ENCODE measurements at places on chromosomes 7 and 10.

GRCh38 chr10:26737730-26738129 is 40.2 kb downstream of the PDSS1 start:
- DNase-seq: no peak

GRCh38 chr10:124319926-124320391 is 98.8 kb downstream of the OAT start:
- DNase-seq: no peak

DNA sequence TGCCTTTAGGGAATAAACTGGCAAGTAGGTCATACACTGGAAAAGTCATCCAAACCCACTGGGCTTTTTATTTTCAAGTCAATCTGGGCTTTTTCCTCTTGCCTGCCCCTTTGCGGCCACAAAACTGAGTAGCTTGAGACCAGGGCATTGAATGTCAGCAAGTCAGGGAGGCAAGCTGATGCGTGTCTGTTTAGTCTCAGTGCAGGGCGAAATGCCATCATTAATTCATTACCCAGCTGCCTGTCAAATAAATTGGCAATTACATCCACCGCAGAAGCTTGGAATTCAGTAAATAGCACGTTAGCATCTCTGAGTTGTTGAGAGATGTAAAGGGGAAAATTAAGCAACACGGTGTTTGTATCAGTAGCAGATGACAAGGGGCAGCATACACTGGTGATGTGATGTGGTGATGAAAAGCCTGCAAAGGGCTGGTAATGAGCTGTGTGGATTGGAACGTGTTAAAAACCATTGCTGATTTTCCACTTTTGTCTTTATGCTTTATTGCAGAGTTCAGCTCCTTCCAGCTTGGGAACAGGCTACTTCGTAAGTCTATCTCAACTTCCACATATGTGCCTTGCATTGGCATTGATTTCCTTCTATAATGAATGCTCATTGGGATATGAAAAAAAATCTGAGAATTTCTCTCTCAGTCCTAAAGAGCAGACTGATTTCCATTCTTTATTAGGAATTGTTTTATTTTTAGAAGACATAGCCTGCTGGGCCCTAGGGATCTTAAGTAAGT is 535.9 kb downstream of the AUTS2 start:
- no peak for DNase-seq

- DNase-seq: no peak
Measured at GRCh38 chr10:19195698-19196097, 147.1 kb downstream of the MALRD1 start.

DNA sequence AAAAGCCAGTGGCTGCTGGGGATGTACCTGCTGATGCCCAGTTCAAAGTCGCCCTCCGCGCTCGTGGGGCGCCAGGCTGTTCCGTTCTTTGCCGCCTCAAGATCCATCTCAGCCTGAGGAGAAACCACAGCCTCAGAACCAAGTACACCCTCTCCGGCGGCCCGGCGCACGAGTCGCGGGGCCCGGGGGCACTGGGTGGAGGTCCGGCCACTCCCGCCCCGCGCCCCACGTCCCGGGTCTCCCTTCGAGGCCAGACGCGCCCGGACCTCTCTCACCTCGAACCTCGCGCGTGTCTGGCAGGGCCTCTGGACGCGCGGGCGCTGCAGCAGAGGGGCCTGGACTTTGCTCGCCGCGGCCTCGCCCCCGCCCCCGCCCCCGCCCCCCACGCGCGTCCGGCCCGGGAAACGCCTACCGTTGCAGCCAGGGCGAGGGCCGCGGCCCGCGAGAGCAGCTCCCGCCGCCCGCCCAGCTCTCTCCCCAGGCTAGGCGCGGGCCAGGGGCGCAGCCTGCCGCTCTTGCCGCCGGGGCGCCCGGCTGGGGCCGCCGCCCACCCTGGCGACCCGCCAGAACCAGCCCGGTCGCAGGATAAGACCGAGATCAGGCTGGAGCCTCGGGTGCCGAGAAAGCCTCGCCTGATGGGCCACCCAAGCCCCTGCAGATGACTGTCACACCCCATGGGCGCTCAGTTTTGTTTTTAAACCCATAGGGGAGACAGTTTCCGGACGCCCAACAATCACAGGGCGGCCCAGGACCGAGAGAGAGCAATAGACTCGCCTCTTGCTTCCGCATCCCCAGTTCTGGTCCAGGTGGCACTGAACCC is at the start of gene ABCB4:
Gene ABCB4, minus strand, starts transcription at position 322 of the 820 bp plus-strand sequence. Its CDS starts 215 bp downstream, at position 107.
- no peak for DNase-seq

DNA sequence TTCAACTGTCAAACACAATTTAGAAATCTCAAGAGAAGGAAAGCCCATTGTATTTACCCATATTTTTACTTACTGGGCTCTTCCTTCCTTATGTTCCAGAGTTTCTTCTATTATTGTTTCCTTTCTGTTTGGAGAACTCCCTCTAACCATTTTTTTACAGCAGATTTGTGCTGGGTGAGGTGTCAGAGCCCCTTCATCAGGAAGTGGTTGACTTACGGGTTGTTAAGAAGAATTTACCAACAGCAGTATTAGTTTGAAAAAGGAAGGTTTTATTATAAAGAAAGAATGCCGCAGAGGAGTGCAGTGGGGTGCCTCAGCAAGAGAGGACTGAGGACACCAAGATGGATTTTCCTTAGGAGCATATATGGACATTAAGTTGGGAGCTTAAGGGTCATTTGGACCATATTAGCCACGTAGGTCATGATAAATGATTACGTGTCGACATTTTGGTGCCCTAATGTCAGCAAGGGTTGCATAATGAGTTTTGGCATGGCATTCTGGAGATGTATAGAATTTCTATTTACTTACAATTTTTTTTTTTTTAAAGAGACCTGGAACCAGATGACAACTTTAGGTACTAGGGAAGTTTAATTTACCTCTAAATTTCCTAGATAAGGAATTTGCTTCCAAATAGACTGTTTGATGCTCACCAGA is 6.3 kb upstream of the TBATA start:
- DNase-seq: no peak

DNA sequence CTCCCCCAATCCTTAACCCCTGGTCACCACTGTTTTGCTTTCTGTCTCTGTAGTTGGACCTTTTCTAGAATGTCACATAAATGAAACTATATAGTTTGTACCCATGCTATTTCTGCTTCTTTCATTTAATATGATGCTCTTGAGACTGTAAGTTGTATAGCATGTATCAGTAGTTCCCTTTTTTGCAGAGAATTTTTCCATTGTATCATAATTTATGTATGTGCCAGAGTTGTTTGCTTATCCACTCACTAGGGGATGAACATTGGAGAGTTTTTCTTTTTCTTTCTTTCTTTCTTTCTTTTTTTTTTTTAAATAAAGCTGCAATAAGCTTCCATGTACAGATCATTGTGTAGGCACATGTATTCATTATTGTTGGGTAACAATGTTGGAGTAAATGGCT is 544.8 kb downstream of the CNTNAP2 start:
- no peak for DNase-seq

DNA sequence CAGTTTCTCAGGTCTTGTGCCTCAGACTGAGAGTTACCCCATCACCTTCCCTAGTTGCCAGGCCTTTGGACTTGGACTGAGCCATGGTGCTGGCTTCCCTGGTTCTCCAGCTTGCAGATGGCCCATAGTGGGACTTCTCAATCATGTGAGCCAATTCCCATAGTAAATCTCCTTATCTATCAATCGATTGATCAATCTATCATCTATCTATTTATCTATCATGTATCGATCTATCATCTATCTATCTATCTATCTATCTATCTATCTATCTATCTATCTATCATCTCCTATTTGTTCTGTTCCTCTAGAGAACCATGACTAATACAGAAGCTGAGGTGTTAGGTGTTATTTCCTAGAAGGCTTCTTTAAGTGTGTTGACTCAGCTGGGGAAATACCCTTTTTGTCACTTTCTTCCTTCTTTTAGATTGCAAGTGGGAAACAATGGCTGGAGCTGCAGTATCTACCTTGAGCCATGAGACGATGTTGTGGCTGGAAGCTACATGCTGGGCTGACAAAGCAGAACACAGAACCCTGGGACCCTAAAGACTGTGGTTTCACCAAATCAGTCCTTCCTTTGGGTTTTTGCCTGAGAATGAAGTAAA is 234.7 kb upstream of the GLI3 start:
- DNase-seq: no peak

GRCh38 chr7:33044401-33044718 is 18.2 kb downstream of the NT5C3A start:
- DNase-seq: no peak

DNA sequence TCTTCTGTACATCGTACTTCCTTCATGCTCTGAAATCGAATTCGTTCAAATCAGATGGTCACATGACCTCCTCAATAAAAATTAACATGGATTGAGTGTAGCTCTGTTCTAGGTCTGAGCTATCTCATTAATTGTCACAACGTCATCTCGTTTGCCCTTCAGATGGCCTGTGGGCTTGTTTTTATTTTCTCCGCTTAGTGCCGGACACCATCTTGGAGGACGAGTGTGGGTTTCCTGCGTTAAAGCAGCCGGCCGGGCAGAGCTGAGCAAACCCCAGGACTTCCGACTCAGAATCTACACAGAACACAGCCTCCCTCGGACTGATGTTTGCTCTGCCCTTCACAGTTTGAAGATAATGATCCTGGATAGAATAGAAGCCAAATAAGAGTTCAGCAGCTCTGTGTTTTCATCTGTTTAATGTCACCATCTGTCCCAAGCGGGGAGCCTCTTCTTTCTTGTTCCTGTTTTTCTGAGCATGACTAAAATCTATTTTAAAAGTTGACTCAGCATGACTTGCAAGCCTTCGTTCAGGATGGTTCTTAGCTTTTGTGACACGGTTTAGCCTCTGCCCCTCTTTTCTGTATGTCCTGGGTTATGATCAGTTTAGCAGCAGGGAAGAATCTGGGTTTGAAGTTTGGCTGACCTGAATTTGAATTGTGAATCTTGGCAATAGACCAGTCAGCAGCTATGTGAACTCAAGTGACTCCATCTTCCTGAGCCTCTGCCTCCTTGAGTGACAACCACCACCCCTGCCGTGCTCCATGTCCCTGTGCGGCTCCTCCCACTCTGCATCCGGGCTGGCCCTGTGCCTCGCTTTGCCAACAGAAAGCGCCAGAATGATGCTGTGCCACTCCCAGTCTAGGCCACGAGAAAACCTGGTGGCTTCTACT is 30.6 kb upstream of the GALNTL5 start:
- DNase-seq: no peak

- DNase-seq: peak; percentile 10
Measured at GRCh38 chr7:40717242-40717641, 582.4 kb downstream of the SUGCT start.

- DNase-seq: no peak
Measured at GRCh38 chr10:129936923-129937300, 27.2 kb downstream of the EBF3 start.

All from stimulated activated CD4-positive, alpha-beta T cell treated with anti-CD3 and anti-CD28 coated beads, TNF-alpha, amount 100 ng/mL, for 24 hours (primary cell).